ENCODE measurements at places on chromosomes 16 and 17.

GRCh38 chr17:30433514-30433913, 43.7 kb upstream of the GOSR1 start:
- DNase-seq, result peak; percentile 87
- no peak overlapping the region for H3K4me3 ChIP-seq
- H3K27ac ChIP-seq, result peak overlapping the region; percentile 74

DNA sequence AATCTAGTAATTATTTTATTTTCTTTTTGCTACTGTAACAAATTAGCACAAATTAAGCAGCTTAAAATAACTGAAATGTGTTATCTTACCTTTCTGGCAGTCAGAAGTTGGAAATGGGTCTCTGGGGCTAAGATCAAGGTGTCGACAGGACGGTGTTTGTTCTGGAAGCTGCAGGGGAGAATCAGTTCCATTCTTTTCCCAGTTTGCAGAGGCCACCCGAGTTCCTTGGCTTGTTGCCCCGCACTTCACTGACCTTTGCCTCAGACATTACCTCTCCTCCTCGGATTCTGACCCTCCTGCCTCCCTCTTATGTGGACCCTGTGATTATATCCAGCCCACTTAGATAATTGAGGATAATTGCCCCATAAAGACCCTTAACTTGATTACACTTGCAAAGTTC, 61.0 kb upstream of the MAF start:
- H3K4me3 ChIP-seq, result no peak overlapping the region
- no peaks in the 10 kb centered on the region for H3K36me3 ChIP-seq
- no peak overlapping the region for H3K27ac ChIP-seq
- peaks cover 24% of the 10 kb centered on the region for H3K4me1 ChIP-seq

DNA sequence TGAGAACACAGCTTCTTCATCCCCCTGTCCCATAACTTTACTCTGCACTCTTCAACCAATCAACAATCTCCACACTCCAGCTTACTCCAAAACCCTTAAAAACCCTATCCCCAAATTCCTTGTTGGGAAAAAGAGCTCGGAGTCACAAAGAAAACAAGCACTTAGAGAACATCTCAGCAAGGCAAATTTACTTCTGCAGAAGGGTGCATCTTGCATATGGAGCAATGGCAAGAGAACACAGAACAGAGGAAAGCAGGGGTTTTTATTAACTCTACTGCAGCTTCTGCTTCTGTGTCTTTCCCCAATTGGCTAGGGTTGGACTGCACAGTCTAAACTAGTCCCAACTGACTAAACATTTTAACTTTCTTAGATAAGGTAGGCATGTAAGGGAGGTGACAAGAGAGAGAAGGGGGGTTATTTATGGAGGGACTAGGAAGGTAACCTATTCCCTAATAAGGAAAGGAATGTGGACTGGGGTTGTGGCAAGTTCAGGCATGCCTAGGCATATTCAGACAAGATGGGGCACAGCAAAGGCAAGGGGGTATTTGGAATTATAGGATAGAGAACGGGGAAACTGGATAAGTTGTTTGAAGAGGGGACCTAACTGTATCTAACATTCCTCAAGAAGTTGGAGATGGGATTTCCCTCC, 125.5 kb downstream of the CACNG3 start:
- H3K4me3 ChIP-seq, result no peak overlapping the region
- H3K27ac ChIP-seq, result no peak overlapping the region
- DNase-seq, result no peak
- no peaks in the 10 kb centered on the region for H3K27me3 ChIP-seq
- no peaks in the 10 kb centered on the region for H3K4me1 ChIP-seq

- no peak overlapping the region for H3K27ac ChIP-seq
- H3K27me3 ChIP-seq, result no peaks in the 10 kb centered on the region
- H3K36me3 ChIP-seq, result no peaks in the 10 kb centered on the region
- DNase-seq, result no peak
- 0 out of 2 replicates have a peak, but pooled peaks cover under 1% of the 10 kb centered on the region for H3K4me1 ChIP-seq
- no peak overlapping the region for H3K4me3 ChIP-seq
Observed at GRCh38 chr17:68441070-68441770, 16.1 kb downstream of the WIPI1 start.

Measured in SJCRH30 (cell line).